Heart left ventricle (tissue), 16 donors: ENCODE measurements at places on chromosomes 4 and X.

DNA sequence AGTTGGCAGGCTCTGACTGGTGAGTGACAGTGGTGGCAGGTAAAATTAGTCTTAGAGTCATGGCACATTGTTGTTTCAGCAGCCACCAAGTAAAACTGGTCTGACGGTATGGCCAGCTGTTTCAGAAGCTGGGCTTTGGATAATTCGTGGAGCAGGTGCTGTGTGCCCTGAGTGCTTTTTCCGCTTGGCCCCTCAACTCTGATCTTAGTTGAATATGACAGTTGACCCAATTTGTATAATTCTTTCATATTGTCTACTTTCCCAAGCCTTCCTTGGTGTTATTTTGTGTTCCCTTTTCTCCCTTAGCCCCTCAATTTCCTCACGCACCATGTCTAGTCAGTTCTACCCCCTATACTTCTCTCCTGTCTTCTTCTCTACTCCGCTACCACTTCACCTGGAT is 32.0 kb downstream of the CDS1 start:
- DNase-seq, result no peak

DNA sequence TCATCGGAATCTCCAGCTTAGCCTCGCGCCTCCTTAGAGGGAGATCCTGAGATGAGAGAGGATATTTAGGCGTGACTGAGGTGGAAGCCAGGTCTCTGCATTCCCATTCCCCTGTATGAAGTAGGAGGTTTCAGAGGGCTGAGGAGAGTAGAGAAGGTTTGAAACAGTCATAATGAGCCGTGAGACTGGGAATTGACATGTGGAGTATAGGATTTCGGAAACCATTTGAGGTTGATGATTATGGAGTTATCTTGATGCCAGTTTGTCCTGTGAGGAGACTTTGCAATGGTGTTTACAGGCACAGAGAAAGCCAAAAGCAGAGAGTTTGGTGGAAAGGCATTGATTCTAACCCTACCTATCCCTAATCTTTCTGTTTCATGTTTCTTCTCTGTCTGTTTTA is 2.0 kb downstream of the CHST7 start:
- DNase-seq, result no peak

DNA sequence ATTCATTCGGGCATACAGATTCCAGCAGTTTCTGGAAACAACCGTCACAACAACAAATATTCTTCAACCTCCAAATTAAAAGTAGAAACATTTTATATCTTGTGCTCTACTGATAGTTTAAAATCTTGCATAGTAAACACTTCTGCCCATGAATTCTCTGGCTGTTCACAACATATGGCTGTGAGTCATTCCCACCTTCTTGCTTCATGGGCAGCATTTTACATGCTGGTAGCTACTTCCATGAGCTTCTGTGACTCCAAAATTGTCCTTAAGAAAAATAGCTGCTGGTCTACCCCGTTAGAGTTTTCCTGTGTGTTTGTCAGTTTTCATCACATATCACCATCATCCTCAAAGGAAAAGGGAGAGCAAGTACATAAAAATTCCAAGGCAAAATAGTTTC is 22.7 kb downstream of the PNPLA4 start:
- DNase-seq, result no peak

GRCh38 chr4:146146918-146147317 is 28.6 kb upstream of the LSM6 start:
- DNase-seq, result no peak

DNA sequence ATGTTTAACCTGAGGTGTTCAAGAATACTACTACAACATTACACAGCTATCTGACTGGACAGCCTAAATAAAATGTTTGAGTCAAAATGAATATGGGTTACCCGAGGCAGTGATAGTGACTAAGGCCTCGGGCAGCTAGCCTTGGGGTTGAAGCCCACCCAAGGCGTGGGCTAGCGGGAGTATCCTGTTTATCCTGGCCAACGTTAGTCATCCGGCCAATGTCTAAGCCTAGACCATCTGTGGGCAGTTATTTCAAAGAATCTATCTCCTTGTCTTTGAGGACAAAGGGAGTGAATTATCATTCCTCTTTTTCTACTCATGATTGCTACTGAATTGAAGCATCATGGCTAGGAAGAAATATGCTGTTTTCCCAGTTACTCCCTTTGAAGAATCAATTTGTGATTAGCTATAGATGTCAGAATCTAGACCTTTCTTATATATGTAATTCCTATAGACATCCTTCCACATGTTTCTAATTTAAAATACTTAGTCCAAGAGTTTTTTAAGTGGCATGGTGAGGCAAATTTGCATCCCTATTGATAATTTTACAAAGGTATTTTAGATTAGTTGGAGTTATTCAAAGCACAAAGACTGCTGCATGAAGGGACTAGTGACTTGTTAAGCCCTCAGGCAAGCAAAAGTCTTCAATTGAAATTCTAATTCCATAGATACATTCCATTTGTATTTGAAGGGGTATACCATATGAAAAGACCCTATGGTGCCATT is 6.0 kb upstream of the PDGFC start:
- no peak for DNase-seq

GRCh38 chrX:131901546-131901945 is 121.6 kb upstream of the STK26 start:
- no peak for DNase-seq

DNA sequence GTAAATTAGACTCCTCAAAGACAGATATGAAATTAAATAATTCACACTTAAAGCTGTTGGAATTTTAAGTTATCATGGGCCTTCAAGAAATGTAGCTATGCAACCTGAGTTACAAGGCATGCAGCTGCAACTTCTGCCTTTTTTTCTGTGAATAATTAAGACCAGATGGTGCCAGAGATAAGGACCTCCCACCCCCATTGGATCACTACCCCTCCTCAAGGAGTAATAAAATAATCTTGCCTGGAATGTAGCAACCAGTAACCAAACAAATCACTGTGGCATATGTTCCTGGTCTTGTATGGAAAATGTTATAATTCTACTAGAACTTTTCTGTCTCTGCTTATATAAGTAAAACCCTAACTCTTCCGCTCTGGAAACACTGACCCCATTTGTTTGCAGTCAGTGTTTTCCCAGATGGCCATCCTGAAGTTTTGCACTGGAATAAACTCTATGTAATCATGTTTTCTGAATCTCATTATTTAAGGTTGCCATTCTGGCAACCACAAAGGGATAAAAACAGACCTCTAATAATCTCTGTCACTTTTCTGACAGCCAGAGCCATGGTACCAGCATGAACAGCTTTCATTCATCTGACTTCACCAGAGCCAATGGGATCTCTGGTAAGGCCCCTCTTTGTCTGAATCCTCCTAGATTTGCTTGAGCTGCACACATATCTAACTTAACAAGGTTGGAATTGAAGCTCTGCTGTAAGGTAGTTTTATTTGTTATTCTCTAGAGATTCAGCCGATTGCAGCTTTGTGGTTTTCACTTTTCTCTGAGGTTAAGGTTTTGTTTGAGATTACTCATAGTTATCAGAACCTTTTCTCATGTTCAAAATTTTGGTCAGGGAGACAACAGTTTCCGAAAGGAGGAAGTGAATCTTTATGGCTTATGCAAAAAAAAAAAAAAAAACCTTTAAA is 274.6 kb downstream of the NAF1 start:
- DNase-seq, result no peak

- DNase-seq, result no peak
Measured at GRCh38 chr4:125388613-125389012, 73.9 kb downstream of the FAT4 start.

- no peak for DNase-seq
Measured at GRCh38 chrX:152074163-152074562, 64.2 kb downstream of the MAGEA10 start.

DNA sequence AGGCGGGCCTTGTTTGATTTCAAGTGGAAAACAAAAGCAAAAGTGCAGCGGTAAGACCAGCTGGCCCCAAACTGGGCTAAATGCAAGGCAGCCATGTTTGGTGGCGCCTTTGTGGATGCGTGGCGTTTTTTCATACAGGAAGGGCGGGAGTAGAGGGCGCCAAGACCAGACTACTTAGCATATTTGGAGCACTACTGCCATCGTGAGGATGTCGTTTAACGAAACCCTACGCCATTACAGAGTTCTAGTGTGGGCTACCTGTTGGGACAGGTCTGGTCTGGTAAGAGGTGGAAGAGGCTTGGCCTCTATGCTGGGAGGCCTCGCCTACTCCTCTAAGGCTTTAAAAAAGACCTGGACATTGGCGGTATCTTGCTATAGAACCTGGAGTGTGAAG is 230.7 kb upstream of the STK26 start:
- no peak for DNase-seq

GRCh38 chrX:70998411-70999027 is 67.6 kb upstream of the SLC7A3 start:
- DNase-seq, result peak; percentile 16
